ENCODE measurements at places on chromosomes 5 and 9. TPM values are rescaled to one million over a fixed set of nuclear protein-coding genes. Genes with fewer than 3 reads are reported as not detected.

CCT5 gene
- total RNA-seq, result 570 TPM

PARP8 gene
- total RNA-seq, result 21.8 TPM

TAF11L10 gene
- total RNA-seq, result not detected

TMEM215 gene
- not detected for total RNA-seq

SPINK6 gene
- 1.1 TPM for total RNA-seq

SH3PXD2B gene
- 20.9 TPM for total RNA-seq

ANKRD33B gene
- 4.3 TPM for total RNA-seq

FOXD4L3 gene
- total RNA-seq, result 0.04 TPM

EIF4E1B gene
- total RNA-seq, result not detected

GABRP gene
- not detected for total RNA-seq

EGR1 gene
- total RNA-seq, result 19.5 TPM

EGFLAM gene
- 0.63 TPM for total RNA-seq

COL15A1 gene
- not detected for total RNA-seq

ARHGEF39 gene
- 4.8 TPM for total RNA-seq

PCDHB13 gene
- total RNA-seq, result 0.07 TPM

GDNF gene
- total RNA-seq, result 1.1 TPM

EQTN gene
- total RNA-seq, result 0.27 TPM

ENTREP1 gene
- total RNA-seq, result 0.25 TPM

PIP5K1B gene
- total RNA-seq, result 0.04 TPM

LSM11 gene
- total RNA-seq, result 4.0 TPM

CDO1 gene
- 0.18 TPM for total RNA-seq

ARL14EPL gene
- not detected for total RNA-seq

HTR1A gene
- not detected for total RNA-seq

RCL1 gene
- total RNA-seq, result 18.1 TPM

IL4 gene
- total RNA-seq, result not detected

ARID3C gene
- total RNA-seq, result 0.07 TPM

FUBP3 gene
- total RNA-seq, result 50.6 TPM

RETREG1 gene
- 1.3 TPM for total RNA-seq

RNF145 gene
- total RNA-seq, result 56.2 TPM

MCCC2 gene
- total RNA-seq, result 42.6 TPM

RNF224 gene
- not detected for total RNA-seq

HACD4 gene
- total RNA-seq, result 5.4 TPM

C8G gene
- 0.25 TPM for total RNA-seq

LCN2 gene
- total RNA-seq, result 2.6 TPM

NUTM2G gene
- total RNA-seq, result not detected

LCN9 gene
- not detected for total RNA-seq

Data from foreskin keratinocyte (primary cell).